Dorsolateral prefrontal cortex (tissue), 122 donors: ENCODE measurements at places on chromosomes 5 and 9.

DNA sequence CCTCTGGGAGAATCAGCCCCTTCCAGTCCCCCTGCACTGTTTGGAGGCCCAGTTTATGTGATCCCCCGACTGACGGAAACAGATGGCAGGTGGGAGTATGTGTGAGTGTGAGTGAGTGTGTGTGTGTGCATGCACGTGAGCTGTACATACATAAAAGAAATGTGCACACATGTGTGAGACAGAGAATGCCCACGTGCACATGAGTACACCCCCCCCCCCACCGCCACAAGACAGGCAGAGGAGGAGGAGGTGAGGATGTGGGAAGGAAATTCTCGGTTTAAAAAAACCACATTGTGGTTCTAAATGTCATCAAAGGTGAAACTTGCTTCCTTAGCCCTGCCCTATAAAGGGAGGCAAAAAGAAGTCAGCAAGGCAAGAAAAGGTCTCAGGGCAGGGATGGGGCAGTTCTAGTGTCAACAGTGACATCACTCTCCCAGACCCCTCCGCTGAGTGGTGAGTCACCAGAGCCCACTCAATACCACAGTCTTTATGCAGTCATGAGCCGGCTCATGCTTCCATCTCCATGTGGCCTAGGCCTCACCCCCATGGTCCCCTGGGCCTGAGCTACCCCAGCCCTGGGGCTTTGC, 79.2 kb upstream of the HSPA9 start:
- DNase-seq, result no peak

GRCh38 chr5:41154491-41154890, 58.8 kb downstream of the C6 start:
- DNase-seq, result no peak

- no peak for DNase-seq
Measured at GRCh38 chr5:138945421-138946240, 70.5 kb upstream of the LRRTM2 start.

DNA sequence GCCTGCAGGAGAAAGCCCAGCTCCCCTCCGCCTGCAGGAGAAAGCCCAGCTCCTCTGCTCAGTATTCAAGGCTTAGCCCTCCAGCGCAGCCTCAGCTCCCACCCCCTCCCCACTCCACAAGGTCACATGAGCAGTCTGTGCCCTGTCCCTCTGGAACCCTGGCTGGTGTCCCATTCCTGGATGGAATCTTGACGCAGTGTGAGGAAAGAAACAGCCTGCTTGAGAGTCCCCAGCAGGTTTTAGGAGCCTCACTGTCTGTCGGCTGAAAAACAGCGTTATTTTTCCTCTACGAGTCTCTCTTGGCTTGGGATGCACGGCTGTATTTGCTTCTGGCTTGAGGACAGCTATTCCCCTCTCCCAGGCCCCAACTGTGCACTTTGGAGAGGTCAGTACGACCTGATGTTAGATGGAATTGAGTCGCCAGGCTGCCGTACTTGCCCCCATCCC, 210.1 kb upstream of the TRIM32 start:
- no peak for DNase-seq

GRCh38 chr5:89229331-89230070, 346.5 kb upstream of the MEF2C start:
- DNase-seq, result no peak

- no peak for DNase-seq
Measured at GRCh38 chr9:130213911-130214761, 41.9 kb downstream of the NCS1 start.

DNA sequence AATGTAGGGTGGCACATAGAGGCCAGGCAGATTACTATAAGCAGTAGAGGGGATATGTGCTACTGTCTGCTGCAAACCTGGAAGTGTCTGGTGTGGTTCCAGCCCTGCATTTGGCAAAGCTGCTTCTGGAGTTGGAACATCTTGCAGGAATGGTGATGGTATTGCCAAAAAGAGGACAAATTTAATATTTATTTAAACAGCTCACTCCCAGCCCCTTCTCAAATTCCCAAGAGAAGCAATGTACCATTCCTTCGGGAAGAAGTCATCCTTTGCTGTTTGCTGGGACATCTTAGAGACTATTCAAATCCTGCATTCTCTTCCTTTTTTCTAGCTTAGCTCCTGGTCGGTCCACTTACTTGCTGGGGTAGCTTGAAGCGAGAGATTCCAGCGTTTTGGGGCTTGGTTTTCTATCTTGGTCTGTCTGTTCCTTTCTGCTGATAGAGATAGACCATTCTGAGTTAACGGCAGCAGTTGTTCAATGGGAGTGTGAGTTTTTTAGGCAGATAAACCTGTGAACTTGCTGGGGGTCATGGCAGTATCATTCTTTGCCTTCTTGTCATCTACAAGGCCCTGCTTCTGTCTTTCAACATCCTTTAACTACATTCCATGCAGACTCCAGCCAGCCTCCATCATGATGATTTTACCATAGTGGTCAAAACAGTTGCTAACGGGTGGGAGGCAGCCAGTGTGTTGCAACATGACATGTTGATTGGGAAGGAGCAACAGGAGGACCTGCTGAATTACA, 69.9 kb downstream of the RCL1 start:
- no peak for DNase-seq

GRCh38 chr5:98905857-98906688, 22.7 kb downstream of the CHD1 start:
- DNase-seq, result no peak

DNA sequence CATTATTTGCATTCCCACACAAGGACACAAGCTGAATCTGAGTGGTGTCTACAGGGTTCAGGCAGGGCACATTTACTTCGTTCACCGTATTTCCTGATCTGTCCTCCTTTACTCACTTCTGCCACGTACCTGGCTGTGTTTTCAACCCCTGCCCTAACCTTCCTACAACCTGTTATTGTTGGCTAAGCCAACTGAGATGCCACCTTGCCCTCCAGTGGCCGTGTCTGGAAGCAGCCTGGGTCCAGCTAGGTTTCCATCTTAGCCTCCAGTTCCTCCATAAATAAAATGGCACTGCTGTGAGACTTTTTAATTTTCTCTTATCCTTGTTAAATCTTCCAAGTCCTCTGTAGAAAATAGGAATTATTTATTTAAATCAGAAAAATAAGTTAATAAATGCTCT, 64.8 kb downstream of the ATP10B start:
- DNase-seq, result no peak

DNA sequence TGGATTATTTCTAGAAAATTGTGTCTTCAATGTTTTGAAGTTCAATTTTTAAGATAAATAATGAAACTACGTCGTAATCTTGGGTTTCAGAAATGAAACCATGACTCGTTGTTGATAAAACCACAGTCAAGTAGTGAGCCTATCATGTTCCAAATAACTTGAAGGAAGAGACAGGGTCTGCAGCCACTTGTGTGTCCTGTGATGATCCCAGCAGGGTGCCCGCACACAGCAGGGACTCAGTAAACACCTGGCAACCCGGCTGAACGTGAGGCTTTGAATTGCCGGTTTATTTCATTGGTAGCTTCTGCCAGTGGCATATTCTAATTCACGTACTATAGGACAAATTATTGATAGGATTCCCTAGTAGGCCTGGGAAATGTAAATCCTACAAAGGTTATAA, 679.6 kb downstream of the IRX1 start:
- DNase-seq, result no peak

GRCh38 chr5:150253416-150254208, 36.0 kb downstream of the CAMK2A start:
- DNase-seq, result no peak

DNA sequence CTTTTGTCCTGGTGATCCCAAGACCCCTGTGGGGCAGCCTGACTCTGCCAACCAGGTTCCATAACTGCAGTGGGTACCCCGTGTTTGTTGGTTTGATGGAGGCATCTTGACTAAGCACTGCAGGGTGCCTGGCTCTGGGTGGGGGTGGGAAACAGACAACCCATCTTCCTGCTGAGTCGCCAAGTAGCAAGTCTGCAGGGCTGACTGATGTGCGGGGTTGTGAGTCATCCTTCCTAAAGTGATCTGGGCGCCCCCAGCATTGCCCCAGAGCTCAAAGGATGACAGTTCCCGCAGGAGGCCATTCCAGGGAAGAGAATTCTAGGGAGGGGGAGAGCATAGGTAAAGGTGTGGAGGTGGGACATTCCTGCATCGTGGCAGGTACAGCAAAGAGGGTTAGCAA, 23.5 kb downstream of the DAB2IP start:
- DNase-seq, result peak; percentile 56

DNA sequence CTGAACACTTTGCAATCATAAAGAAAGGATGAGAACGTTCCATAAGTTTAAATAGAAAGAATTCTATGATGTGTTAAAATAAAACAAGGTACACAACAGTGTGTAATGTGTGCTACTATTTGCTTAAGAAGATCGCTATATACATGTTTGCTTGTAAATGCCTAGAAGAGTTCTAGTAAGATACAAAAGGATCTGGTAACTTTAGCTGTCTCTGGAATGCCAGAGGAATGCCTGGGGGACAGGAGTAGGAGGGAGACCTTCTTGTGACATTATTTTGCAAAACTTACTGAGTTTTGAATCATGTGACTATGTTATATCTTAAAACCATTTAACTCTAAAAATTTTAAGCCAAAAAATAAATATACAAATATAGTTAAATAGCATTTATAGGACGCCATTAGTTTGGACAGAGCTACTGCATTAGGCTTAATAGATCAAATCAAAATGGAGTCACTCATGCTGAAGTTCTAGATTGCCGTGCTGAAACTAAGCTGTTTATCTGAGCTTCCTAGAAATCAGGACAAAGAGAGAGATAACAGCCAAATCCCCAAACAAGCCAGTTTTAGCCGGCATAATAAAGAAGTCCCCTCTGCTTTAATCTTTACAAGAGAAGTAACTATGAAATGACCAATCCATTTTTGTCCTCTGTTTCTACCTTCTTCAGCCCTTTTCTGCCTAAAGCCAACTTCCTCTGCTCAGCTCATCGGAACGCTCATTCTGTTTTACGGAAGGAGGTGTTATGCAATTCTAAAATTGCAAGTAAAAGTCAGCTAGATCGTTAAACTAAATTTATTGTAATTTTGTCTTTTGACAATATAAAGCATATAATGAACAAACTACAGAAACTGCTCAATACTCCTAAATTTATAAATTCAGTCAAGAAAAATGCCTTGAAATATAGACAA, 44.8 kb downstream of the LIX1 start:
- no peak for DNase-seq

DNA sequence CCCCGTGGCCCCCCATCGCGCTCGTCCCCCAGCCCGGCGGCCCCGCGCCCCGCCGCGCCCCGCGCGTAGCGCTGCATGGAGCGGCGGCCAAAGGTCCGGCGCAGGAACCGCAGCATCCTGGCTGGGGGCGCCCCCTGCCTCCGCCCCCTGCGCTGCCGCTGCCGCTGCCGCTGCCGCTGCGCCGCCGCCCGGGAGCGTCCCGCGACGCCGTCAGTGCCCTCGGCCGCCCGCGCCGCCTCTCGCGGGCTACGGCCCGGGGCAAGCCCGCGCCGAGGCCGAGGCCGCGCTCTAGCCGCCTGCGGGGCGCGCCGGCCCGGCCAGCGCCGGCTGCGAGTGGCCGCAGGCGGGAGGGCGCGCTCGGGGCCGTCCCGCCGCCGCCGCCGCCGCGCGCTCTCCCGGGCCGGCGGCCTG, 523 bp downstream of the EPB41L4B start:
- DNase-seq, result no peak

- no peak for DNase-seq
Measured at GRCh38 chr9:77926371-77926878, 105.2 kb downstream of the GNAQ start.

DNA sequence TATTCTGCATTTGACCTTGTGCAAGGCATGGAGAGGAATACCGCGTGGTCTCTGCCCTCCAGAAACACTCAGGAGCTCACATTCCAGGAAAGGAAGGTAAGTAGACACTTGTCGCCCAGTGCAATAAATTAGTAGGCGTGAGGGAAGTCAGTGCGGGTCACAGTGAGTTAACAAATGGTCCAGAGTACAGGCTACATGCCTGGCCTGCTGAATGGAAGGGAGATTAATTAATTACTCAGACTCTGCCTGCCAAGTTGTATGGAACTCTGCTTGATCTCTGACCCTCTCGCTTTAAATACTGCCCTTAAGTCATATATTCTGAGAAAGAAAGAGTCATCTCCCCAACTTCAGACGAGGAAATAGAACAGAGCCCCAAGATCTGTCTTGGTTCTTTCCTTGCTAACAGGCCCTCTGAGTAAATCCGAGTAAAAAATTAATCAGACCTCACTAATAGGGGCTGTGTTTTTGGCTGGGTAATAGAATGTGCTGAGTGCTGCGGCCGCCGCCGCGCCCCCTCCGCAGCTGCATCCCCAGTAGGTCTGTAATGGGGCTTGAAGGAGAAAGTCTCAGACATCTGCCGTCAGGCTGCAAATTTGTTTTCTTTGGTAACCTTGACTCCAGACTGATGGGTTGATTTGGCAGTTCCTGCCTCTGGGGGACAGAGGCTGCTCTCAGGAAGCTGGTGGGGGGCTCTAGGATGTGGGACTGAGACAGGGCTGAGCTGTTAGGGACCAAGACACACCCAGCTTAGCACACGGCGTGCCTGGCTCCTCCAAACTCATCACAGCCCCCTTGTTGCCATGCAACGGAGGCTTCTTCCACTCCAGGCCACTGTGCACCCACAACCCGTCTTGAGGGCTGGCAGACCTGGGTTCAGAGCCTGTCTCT, 144.4 kb downstream of the NSG2 start:
- no peak for DNase-seq
